Stimulated activated naive CD8-positive, alpha-beta T cell treated with anti-CD3 and anti-CD28 coated beads, Interleukin-15, Interleukin-2, amounts not matched to agents 100 U/mL and 50 U/mL, for 24 hours (primary cell): ENCODE measurements at places on chromosomes 5 and 9.

GRCh38 chr5:78547183-78547582 lies 101.4 kb downstream of the LHFPL2 start:
- DNase-seq, result no peak

GRCh38 chr9:81535542-81536241 lies 153.7 kb downstream of the TLE1 start:
- DNase-seq, result no peak

DNA sequence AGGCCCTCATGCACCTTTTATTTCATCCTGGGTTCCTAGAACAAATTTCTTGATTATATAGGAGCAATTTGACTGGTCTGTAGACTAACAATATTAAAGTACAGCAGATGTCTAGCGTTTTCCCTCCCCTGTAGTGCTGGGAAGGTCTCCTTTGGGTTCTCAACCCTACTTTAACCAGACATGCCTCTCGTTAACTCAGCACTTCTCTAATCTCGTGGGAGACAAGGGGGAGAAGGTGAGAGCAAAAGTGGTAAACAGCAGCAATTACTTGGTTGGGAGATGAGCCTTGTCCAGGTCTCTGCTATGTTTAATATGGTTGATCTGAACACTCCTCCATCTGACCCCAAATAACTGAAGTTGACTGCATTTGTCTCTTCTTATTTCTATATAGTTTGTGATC lies 22.0 kb downstream of the CETN3 start:
- DNase-seq, result no peak

- no peak for DNase-seq
Observed at GRCh38 chr9:134915046-134915985, 2.4 kb downstream of the FCN1 start.

- no peak for DNase-seq
Observed at GRCh38 chr9:92807031-92807756, 42.6 kb upstream of the BICD2 start.

DNA sequence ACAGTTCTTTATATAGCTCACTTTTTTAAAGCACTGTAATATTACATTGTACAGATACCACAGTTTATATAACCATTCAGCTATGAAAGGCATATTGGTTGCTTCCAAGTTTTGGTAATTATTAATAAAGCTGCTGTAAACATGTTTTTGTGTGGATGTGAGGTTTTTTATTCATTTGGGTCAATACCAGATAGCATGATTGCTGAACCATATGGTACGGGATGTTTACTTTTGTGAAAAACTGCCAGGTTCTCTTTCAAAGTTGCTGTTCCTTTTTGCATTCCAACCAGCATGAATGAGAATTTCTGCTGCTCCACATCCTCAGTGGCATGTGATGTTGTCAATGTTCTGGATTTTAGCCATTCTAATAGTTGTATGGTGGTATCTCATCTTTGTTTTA lies 439.6 kb upstream of the NMUR2 start:
- DNase-seq, result no peak

DNA sequence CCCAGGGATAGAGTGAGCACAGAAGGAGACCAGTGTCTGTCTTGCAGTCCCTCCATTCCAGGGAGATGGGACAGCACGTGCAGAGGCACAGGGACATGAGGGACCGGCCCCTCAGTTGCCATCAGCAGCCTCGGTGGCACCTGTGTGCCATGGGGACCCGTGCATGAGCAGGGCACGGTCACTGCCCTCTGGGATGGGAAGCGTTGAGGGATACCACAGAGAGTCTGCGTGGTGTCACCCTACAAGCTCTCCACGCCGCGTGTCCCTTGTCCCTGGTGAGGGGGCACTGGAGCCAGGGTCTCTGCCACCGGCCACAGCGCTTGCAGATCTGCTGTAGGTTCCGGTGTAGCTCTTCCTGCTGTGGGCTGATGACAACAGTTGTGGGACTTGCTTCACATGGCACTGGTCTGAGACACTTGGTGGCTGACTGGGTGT lies 108.1 kb downstream of the CACNA1B start:
- no peak for DNase-seq

DNA sequence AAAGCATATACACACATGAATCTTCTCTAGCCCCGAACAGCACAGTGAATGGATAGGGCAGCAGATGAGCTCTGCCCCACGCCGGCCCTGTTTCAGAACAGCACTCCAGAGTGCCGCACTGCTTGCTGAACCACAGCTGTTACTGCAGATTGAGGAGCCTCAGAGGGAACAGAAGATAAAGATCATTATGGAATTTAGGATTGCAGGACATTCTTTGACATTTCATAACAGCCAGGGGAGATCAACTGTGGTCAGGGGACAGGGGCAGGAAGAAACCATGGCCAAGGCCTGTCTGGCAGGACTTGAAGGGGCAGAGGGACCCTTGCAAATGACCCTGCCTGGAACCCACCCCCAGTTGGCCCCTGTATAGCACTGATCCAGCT lies 20.6 kb downstream of the IRF1 start:
- peak; percentile 1 for DNase-seq

- DNase-seq, result peak; percentile 22
Observed at GRCh38 chr9:105127863-105128220, 116.6 kb upstream of the SLC44A1 start.

DNA sequence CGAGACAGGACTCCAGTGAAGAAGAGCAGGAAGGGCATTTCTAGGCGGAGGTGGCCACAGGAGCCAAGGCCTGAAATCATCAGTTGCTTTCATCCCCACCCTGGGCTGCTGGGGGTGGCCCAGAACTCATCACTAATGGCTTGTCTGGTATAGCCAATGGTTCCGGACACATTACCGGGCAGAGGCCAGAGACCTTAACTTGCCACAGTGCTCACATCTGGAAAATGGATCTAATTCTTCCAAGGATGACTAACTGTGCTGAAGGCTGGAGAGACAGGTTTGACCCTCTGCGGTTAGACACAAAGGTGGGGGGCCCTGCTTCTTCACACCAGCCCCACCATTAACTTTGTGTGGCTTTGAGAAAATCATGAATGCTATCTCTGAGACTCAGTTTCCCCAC lies 6.2 kb upstream of the COL27A1 start:
- DNase-seq, result no peak

DNA sequence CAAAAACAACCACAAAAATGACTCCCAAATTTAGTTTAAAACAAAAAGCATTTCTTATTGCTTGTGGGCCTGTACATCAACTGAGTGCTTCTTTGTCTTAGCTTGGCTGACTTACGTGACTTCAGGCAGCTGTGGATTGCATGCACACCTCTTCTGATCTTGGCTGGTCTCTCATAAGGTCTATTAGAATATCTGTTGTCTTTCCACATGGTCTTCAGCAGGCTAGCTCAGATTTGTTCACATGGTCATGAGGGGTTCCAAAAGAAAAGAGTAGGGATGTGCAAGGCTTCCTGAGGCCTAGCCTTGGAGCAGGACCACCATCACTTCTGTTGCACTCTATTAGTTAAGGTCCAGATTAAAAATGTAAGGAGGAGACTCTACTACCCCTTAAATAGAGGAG lies 120.1 kb downstream of the LRRC70 start:
- DNase-seq, result no peak

DNA sequence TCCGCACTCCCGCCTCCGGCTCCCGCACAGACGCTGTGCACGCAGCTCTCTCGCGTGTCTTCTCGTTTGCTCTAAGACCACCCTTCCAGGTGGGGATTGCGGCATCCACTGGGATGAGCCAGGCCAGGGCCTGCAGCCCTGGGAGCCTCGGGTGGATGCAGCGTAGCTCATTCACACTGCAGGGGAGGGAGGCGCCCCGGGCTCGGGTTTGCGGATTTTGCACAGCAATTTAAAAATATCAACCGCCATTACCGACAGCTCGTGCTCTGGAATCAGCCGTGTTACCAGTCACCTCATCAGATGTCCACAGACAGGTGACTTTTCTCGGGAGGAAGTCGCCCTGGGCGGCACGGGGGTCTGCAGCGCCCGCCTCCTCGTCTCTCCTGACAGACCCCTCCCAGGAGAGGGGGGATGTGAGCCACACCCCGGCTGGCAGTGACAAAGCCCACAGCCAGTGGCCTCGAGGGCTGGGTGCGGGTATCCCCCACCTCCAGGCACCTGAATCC lies 20.8 kb upstream of the SLC6A3 start:
- no peak for DNase-seq

- no peak for DNase-seq
Observed at GRCh38 chr9:137462396-137462985, 3.4 kb upstream of the NSMF start.
